ENCODE measurements at places on chromosomes 11 and 22.

DNA sequence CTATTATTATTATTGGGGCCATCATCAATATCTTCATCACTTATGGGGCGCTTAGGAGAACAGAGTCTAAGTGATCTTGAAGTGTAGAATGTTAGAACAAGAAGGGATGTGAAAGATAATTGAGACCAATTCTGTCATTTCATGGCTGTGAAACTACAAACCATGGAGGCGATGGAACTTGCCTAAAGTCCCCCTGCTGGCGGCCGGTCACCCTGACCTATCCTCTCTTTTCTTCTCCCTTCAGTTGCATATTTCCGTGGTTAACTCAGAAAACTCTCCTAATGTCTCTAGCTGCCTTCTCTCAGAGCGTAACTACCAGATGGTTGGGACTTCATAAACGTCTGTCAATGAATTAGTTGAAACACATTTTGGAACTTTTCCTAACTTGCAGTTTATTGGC, 6.6 kb upstream of the OR4B1 start:
- DNase-seq = no peak

DNA sequence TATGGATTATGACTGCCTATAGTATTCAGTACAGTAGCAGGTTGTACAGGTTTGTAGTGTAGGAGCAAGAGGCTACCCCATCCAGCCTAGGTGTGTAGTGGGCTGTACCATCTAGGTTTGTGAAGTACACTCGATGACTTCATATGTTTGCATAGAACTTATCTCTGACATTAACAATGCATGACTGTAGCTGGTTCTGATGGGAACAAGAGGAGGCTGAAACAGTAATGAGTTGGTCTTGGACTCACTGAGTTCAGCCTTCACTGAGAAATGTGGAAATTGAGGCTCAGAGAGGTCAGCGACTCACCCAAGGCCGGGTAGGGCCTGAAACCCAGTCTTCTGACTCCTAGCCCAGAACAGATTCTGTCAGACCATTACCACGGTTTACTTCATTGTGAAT, 13.0 kb downstream of the MYO7A start:
- DNase-seq = no peak

DNA sequence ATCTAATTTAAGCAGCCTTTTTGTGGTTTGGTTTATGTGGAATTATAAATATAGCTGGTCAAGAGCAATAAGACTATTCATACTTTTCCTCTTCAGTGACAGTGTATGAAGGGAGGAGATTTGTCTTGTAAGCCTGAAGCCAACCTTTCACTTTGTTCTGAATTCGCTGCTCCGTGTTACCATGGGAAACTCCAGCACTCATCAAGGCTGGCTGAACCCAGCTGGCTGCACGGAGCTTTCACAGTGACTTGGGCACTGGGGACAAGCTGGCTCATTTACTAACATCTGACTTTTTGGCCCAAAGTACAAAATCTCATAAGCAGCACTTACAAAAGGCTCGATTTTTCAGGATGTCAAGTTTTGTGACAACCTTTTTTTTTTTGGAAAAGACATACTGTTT, 120.4 kb upstream of the GRIA4 start:
- DNase-seq = peak; percentile 14

DNA sequence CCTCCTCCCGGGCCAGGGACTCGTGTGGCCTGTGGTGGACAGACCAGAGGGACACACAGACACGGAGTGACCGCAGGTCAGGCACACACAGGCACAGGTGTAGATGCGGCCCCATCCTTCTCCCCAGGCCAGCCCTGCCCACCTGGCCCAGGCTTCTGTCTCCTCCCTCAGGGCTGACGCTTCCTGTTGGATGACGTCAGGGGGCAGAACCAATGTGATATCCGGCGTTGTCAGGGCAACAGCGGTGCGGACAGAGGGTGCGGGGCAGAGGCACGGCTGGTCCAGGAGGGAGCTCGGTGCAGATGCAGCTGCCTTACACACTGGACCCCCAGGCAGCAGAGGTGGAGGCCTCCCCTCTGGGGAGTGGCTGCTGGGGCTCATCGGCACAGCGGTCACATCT, 2.9 kb upstream of the TUBGCP6 start:
- peak; percentile 66 for DNase-seq

All from iPS-NIHi11 (cell line).